ENCODE measurements at places on chromosomes 3 and 15.

DNA sequence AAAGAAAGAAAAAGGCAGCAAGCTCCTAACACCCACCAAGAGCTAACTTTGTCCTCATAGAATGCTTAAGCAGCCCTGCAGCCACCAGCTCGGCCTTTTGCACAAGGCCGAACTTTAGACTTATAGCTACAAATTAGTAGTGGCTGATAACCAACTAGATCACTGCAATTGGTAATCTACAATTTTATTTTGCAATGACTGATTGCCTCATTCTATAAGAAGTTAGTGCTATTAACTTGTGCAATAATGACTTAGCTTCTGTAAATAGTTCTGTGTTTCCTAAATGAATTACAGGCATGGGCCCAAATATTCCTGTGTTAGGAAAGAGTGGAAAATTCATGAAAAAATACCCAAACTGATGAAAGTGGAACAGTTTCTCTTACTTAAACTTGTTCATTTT, 284.8 kb upstream of the CFAP20DC start:
- DNase-seq = no peak

DNA sequence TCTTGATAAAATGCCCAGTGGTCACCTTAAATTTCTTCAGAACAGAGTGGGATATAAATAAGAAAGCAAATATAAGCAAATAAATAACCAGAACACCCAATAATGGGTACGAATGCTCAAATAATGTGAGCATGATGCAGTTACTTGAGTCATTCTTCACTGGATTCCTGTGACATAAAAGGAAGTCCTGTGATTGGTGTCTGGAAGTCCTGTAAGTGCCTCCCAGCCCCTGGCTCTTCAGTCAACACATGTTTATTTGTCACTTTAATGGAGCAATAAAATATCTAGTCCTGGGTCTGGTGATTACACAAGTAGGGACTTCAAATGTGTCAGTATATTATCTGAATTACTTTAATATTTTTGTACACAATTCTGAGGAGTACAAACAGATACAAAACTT, 30.4 kb downstream of the TMEM212 start:
- DNase-seq = no peak

- DNase-seq = peak; percentile 15
These were observed 55.6 kb downstream of the CGGBP1 start for GRCh38 chr3:88003115-88003755.

DNA sequence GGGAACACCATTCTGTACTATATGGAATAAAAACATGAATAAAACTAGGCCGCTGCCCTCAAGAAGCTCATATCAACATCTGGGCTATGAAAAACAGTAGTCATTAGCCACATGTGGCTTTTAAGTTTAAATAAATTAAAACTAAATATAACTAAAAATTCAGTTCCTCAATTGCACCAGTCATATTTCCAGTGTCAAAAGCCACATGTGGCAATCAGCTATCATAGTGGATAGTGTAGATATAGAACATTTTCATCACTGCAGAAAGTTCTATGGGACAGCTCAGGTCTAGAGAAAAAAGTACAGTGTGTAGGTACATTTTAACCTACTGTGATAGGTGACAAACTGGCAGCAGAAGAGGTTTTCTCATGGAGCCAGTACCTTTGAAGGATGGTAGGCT, 261.4 kb downstream of the FOXP1 start:
- no peak for DNase-seq

DNA sequence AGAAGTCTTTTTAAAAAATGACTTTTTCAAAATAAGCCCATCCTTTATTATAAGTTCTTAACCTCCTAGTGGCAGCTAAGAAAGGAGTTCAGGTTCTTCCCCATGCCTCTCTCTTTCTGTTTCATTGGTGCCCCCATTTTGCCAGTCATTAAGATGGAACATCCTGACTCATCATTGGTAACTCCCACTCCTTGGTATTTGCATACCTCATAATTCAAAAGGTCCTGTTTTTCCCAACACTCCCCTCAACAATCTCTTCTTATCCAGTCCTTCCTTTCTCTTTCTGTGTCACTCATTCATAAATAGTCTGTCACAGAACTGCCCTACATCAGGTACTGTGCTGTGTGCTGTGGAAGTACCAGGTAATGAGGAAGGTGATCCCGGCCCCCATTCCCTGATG, 394.0 kb downstream of the FOXP1 start:
- DNase-seq = no peak

GRCh38 chr3:101521211-101521701, 8.2 kb upstream of the SENP7 start:
- DNase-seq = no peak

DNA sequence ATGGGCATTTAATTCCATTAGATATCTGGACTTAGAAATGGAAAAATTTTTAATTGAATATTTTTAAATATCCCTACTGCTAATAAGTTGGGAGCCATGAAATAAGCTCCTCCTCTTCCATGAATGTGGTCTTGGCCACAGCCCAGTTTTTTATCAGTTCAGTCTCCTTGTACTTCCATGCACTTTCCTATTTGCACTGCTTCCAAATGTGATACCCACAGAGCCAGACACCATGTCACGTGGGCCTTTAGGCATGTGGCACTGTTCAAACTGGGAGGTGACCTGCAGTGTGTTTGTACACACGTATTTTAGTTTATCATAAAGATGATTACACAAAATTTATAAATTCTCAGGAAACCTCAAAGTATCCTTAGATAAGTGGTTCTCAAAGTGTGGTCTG, 80.1 kb upstream of the DGKG start:
- DNase-seq = no peak

- no peak for DNase-seq
These were observed 42.3 kb downstream of the MAGEF1 start for GRCh38 chr3:184669578-184669977.

DNA sequence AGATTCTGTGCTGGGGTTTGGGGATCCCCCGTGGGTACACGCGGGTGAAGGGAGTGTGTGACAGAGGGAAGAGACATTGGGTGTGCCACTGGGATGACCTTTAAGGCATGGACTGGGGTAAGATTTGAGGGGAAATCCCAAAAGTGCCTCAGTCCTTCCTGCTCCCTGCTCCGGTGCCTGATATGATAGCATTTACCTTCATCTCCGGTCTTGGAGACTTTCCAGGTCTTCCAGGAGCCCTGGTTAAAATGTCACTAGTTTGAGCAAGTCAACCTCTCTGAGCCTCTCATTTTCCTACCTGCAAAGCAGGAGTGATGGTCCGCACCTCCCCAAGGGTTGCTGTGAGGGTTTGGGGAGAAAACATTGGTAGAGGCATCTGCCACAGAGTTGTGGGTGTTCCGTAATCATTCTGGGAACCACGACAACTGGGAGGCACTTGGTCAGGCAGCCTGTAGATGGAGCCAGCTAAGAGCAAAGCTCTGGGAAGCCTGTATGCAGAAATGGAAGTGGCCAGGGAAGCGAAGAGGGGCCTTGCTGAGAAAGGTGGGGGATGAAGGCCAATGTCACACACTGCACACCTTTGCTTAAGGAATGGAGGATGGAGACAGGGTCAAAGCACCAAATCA, 33.9 kb upstream of the KIF23 start:
- DNase-seq = no peak

GRCh38 chr3:118970819-118971218, 63.8 kb downstream of the IGSF11 start:
- no peak for DNase-seq

GRCh38 chr3:1183320-1184048, 90.7 kb downstream of the CNTN6 start:
- DNase-seq = peak; percentile 12

DNA sequence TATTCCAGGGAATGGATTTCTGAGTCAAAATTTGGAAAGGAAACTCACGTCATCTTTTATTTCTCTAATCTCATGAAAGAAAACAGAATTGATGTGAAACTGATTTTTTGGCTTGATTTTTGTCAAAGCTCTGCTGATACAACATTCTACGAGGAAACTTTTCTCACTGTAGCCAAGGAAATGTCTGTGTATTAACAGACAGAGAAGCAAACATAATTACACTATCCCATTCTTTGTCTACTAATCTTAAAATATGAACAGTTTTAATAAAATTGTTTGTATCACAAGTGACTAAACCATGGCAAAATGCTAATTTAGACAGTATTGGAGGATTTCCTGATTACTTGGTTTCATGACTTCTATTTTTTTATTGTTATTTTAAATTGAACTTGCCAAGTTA, 1437.0 kb downstream of the OTOL1 start:
- DNase-seq = no peak

DNA sequence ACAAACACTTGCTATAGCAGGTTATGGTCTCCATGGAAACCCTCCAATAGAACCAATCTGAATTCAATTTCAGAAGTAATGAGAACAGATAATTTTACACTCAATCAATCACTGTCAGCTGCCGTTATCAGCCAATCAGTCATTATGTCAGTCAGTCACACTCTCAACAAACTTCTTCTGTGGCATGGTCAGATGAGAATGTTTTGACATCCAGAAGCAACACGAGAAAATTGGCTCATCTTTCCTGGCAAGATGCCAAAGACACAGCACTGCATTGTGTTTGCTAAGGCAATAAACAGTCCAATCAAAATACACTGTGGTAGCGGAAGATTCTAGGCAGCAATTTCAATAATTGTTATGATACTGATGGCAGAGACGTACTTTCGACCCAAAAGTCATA, 190.7 kb downstream of the RORA start:
- DNase-seq = no peak

DNA sequence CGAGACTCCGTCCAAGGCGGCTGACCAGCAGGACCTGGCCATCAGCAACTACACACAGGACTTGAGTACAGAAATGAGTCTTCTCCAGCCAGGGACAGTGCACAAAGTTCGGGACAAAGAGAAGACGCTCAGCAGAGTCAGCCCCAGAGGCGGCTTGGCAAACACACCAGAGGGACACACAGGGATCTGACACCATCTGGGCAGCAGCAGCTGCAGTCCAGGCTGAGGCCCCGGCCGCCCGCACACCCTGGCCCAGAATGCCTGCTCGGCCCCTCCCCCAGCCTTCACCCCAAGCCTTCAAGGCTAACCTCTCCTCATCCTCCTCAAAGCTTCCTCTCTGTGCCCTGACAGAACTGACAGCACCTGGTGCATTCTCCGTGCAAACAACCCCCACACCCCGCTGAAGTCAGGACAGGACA, 61.1 kb downstream of the XXYLT1 start:
- DNase-seq = no peak

GRCh38 chr15:80105595-80105994, 46.1 kb downstream of the ZFAND6 start:
- no peak for DNase-seq

DNA sequence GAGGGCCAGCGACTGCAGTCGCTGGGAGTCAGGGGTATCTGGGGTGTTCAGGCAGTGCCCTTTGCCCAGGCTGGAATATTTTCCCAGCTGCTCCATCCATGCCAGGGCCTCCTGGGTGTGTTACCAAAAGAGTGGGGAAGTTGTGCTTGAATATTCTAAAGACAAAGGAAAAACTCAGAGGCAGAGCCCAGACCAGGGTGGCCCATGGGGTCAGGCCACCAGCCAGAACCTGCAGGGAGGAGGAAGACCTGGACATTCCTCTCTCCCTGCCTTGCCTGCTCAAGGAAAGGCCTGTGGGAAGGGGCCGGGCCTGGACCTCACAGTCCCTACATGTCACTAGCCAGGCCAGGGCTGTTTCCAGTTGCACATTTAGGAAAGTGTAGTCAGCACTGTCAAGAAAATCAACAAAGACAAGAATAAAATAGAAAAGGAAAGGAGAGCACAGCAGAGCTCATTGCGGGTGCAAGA, 16.0 kb upstream of the KLF15 start:
- no peak for DNase-seq

DNA sequence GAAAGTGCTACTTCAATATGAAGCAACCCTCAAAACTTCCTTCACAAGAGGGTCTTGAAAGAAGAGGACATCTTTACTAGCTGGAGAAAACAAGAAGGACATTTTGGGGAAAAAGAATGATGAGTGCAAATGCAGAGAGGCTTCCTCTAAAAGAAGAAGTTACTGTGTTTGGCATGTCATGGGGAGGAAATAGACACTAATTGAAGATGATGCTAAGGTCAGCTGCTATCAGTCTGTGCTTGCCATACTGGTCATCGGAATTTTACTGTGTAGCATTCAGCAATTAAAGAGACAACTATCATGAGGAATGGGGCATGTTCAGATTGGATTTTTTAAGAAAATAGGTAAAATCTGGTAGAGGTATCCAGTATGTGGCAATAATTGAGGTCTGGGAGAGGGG, 60.0 kb downstream of the THRB start:
- no peak for DNase-seq

GRCh38 chr3:42750834-42751233, 22.2 kb downstream of the CCDC13 start:
- no peak for DNase-seq

GRCh38 chr3:28316226-28316625, 32.3 kb upstream of the ZCWPW2 start:
- no peak for DNase-seq

- no peak for DNase-seq
These were observed 12.3 kb upstream of the CDAN1 start for GRCh38 chr15:42749266-42749665.

GRCh38 chr3:67384760-67385397, 269.5 kb downstream of the SUCLG2 start:
- DNase-seq = peak; percentile 15

GRCh38 chr3:126395846-126396513, 1.3 kb downstream of the CFAP100 start:
- no peak for DNase-seq

DNA sequence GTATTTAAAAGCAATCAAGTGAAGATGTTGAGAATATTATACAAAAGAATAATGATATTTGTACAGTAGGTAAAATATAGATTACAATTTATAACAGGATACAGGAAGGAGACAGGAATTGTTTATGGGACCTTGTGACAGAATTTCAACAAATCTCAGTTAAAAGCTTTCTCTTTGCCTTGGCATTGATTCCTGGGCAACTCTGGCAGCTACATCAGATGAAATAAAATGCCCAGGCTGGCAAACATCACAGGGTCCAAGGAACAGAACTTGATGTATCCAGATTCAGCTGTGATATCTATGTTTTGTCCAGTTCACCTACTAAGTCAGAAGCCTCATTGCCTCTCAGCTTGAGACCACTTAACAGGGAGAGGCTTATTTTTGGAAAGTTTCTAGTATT, 473.1 kb downstream of the MCTP2 start:
- DNase-seq = no peak

DNA sequence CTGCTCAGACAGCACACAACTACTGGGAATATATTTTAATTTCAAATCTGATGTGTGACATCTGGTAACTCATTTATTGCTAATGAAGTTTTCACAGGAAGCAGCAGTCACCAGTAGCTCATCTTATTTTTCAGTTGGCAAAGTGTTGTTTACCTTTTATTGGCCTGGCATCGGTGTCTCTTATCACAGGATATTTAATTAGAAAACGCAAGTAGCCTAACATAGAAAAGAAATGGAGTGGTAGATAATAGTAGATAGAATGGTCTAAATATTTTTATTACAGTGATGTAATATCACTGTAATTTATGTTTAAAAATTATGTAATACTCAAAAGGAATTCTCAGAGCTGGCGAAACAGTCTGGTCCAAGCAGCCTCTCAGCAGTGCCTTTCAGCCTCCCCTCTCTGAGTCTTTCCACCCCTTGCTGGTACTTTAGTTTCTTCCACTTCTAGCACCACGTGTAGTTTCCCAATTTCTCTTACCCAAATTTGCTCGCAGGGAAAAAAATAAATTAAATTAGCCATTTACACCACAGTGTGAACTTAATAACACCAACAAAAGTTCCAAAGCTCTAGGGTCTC, 31.9 kb downstream of the AGTR1 start:
- no peak for DNase-seq

GRCh38 chr15:67403428-67404154, 117.3 kb upstream of the C15orf61 start:
- DNase-seq = no peak

- peak; percentile 5 for DNase-seq
These were observed 79.0 kb downstream of the SERPINI1 start for GRCh38 chr3:167814441-167814951.

- DNase-seq = no peak
These were observed 230.7 kb downstream of the SUCLG2 start for GRCh38 chr3:67423722-67424121.
